ENCODE measurements at places on chromosomes 12 and 14.

- DNase-seq, result no peak
Observed at GRCh38 chr14:33596211-33597080, 354.4 kb downstream of the EGLN3 start.

GRCh38 chr12:115660211-115660805 lies 617.2 kb downstream of the MED13L start:
- DNase-seq, result no peak

- no peak for DNase-seq
Observed at GRCh38 chr14:64935508-64935907, 7.0 kb downstream of the GPX2 start.

- DNase-seq, result no peak
Observed at GRCh38 chr12:121441555-121441954, 41.6 kb downstream of the RNF34 start.

GRCh38 chr14:22836301-22837113 lies at the start of gene MMP14:
Gene MMP14, plus strand, starts transcription at chr14:22836585. Its CDS starts 233 bp downstream, at chr14:22836818.
- DNase-seq, result no peak

DNA sequence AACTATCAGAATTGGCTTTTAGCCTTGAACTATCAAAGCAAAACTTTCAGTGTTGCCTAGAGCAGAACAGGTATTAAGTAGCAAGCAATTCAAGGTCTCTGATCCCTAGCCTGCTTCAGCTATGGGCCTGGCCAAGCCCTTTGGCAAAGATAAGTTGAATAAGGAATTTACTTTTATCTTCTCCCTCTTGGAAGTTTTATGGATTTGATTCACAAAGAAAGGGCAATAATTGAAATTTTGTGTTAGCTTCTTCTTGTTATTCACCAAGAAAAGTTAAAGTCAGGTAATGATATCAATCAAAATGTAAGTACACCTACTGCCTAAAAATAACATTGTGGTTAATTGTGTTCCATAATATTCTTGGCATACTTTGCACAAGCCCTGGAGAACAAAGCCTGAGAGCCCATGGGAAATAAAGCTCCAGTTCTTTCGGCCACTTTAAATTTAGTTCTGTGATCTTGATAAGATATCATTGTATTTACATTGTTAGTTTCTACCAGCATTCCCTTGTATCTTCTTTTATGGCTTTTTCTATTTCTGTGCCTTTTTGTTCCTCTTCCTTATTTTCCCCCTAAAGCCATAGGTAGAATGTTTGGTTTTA lies 158.0 kb downstream of the RAD51B start:
- no peak for DNase-seq

GRCh38 chr12:7130701-7131501 lies 730 bp downstream of the CLSTN3 start:
- DNase-seq, result peak; percentile 45

Data from CD4-positive, alpha-beta T cell treated with Interferon alpha-2 for 1 hour (primary cell).